ENCODE measurements at places on chromosomes 2 and 18.

GRCh38 chr18:35851286-35851970 lies 121.1 kb upstream of the RMP24 start:
- no peak for DNase-seq

- peak; percentile 85 for DNase-seq
Measured at GRCh38 chr2:46909771-46910419, 5.7 kb downstream of the MCFD2 start.

- DNase-seq: peak; percentile 70
Measured at GRCh38 chr2:105873721-105874120, 129.0 kb downstream of the NCK2 start.

DNA sequence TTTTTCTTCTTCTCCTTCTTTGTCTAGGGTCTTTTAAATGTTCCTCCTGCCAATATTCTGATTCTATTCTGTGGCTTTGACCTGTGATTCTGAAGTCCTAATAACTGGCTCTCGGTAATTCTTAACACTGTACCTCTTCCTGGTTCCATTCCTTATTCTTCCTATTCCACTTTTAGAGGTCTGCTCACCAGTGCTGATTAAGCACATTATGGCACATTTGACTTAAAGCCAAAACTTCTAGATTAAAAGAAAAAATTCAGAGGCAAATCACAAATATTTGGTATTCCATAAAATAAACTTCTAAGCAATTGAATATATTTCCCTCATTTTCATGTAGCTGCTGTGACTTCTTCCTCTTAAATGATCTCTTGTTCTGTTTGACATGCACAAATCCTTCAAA lies 47.5 kb downstream of the NXPH2 start:
- no peak for DNase-seq

DNA sequence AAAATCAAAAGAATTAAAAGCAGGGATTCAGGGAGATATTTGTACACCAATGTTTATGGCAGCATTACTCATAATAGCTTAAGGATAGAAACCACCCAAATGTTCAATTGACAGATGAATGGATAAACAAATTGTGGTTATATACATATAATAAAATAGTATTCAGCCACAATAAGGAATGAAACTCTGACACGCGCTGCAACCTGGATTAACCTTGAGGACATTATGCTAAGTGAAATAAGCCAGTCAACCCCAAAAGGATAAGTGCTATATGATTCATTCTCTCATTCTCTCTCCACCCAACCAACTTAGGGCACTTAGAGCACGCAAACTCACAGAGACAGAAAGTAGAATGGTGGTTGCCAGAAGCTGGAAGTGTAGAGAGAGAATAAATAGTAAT lies 216.8 kb upstream of the SLC14A2 start:
- DNase-seq: no peak

DNA sequence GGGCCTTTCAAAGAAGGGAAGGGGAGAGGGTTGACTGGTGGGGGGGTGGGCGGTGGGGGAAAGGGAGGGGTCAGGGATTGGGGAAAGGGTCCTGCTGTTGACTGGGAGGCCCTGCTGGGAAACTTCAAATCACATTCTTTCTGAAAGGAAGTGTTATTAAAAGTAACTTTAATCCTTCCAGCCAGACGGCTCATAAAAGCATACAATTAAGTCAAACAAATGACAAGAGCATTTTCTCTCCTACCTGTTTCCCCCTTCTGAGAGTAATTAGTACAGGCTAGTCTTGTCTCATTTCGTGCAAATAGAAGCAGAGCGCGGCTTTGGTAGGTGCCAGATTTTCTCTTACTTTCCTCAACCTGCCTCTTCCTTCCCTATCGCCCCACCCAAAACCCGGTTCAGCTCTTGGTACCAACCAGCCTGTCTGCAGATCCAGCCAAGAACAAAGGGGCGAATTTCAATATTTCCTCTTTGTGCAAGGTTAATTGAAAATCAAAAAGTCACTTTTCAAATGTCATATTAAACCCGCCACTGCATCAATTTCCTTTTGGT lies 2112.6 kb upstream of the PIK3C3 start:
- no peak for DNase-seq

DNA sequence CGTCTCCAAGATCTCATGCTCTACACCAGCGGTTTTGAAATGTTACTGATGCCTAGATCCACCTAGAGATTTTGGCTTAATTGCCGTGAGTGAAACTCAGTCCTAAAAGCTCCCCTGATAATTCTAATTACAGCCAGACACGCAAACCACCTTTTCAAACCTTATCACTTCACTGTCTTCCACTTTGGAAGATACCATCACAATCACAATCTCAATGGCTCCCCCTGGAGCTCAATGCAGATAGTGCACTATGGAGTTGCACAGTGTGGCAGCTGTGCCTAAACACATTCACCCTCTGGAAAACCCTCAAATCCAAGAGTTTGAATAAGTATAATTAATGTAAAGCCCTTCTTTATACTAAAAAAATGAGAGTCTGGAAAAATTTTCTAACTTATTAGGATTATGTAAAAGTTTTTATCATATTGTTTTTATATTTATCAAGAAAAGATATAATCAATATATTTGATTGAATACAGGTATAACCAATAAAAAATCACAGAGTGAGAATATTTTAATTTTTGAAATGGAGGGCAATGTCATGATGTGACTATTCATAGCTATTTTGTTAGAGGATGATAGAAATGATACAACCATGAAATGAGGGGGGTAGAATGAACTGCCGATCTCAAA lies 102.9 kb upstream of the SLC8A1 start:
- DNase-seq: peak; percentile 65

DNA sequence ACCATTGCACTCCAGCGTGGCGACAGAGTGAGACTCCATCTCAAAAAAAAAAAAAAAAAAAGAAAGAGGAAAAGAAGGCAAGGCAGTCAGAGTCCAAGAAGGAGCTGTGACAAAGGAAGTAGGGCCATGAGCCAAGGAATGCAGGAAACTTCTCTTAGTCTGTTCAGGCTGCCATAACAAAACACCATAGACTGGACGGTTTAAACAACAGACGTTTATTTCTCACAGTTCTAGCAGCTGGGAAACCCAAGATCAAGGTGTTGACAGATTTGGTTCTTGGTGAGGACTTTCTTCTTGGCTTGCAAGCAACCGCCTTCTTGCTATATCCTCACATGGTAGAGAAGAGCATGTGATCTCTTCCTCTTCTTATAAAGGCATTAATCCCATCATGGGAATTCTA lies 13.1 kb upstream of the SUMO1 start:
- no peak for DNase-seq

Measured in foreskin fibroblast (primary cell).